ENCODE measurements at places on chromosomes 1 and 21.

GRCh38 chr1:180238675-180239074 is 8.6 kb downstream of the LHX4 start:
- DNase-seq, result no peak

DNA sequence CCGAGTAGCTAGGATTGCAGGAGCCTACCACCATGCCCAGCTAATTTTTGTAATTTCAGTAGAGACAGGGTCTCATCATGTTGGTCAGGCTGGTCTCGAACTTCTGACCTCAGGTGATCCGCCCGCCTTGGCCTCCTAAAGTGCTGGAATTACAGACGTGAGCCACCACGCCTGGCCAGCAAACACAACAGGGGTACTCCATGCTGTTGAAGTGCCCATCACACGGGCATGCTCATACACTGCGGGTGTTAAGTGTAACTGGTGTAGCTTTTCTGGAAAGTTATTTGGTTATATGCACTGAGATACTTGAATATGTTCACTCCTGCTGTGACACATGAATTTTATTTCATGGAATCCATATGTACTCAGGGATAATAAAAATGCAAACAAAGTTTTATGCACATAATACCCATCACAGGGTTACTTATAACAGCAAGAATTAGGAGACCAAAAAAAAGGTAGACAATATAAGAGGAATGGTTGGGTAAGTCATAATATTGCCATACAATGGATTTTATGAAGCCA is 9.2 kb downstream of the SRSF4 start:
- DNase-seq, result no peak

DNA sequence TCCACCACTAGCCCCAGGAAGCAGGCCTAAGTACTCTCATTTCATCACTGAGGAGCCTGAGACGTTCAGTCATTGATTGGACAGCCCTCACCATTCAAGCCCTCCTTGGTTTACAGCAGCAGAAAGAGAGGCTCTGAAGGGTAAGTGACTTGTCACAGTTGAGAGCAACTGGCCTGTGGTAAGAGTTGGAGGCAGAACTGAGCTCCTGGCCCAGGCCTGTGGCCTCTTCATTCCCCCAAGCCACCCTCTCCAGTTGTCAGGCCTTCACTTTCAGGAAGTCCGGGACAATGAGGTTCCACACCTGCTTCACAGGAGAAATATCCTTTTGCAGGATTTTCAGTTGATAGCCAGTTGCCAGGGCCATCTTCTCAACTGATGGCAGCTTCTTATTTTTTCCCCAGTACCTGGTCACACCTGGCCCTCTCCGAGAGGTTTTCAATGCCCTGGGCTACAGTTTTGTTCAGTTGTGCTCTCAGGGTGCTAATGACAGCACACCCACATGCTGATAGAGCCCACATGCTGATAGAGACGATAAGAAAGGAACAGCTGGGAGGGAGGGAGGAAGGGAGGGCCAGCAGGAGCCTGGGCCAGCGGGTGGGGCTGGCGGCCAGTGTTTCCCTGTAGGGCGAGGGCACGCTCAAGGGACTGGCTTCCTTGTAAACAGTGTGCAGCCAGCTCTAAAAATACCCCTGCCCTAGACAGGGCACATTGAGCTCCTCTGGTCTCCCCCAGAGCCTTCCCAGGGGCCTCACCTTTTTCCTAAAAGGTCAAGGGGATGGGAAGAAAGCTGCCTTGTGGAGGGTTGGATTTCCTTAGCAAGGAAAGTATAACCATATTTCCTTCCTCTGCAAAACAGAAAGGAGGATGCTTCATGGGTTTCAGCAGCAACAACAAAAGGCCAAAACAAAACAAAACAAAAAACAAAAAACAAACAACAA is 112.7 kb upstream of the JUN start:
- peak; percentile 83 for DNase-seq

- DNase-seq, result no peak
These were observed 16.7 kb upstream of the ZYG11A start for GRCh38 chr1:52825868-52826267.

GRCh38 chr1:98053471-98054366 is 132.9 kb upstream of the DPYD start:
- peak; percentile 52 for DNase-seq

DNA sequence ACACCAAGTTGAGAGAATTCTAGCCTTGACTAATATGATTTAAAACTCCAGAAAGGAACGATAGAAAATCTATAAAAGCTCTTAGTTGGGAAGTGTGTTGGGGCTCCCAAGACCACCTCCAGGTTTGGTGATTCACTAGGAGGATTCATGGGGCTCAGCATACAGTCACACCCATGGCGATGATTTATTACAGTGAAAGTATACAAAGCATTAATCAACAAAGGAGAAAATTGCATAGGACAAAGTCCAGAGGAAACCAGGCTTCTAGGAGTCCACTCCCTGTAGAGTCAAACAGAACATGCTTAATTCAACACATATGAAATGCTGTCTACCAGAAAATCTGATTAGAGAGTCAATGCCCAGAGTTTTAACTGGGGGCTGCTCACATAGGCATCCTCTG is 4.8 kb downstream of the CDCA8 start:
- no peak for DNase-seq

DNA sequence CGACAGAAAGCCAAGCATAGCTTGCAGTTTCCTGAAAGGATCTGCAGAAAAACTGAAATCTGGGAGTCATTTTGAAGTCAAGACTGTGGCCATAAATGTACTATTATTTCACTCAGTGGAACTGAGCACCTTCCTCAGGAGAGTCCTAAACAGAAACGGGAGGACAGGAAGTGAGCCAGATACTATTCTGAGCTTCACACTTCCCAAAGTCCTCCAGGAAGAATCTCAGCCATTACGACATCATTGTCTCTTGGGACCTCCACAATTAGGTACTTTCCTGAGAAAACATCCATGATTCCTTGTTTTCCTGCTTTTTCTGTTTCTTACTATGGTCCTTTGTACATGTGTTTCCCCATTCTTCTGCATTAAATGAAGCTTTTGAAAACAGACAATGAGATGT is 299.2 kb upstream of the USP25 start:
- DNase-seq, result no peak

GRCh38 chr1:151325646-151326429 is 1.4 kb downstream of the PI4KB start:
- DNase-seq, result no peak

GRCh38 chr1:85280636-85281035 is 4.2 kb upstream of the BCL10 start:
- DNase-seq, result no peak

GRCh38 chr1:58460469-58460868 is 86.1 kb downstream of the OMA1 start:
- DNase-seq, result peak; percentile 23

GRCh38 chr1:118291661-118292060 is 106.6 kb upstream of the SPAG17 start:
- no peak for DNase-seq

DNA sequence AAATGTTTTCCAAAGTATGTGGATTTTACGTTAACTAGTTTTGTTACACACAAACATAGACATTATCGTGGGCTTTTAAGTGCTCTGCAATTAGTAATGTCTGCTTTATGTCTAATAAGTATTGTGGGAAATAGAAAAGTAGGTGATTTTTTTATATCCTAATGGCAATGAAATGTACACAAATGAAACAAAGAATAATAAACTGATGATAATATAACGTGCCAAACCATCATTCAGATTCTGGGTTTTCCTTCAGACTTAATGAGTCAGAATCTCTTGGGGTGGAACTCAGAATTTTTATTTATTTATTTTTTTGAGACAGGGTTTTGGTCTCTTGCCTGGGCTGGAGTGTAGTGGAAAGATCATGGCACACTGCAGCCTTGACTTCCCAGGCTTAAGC is 2.0 kb downstream of the TMEM183A start:
- DNase-seq, result no peak

DNA sequence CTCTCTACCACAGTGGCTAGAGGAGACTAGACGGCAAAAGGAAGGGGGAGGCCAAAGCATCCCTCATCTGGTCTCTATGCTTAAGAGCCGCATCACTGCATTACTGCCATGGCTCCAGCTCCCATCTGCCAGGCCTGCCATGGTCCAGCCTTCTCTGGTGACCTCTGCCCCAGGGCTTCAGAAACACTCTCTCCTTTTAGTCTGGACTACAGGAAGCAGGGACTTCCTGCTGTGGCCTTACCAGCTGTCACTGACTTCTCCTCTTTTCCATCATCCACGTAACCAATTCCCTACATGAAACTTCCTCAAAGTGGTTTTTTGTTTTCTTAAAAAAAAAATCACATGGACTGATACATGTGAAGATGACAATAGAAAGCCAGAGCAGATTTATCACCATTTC is 323.1 kb upstream of the NFIA start:
- DNase-seq, result no peak

DNA sequence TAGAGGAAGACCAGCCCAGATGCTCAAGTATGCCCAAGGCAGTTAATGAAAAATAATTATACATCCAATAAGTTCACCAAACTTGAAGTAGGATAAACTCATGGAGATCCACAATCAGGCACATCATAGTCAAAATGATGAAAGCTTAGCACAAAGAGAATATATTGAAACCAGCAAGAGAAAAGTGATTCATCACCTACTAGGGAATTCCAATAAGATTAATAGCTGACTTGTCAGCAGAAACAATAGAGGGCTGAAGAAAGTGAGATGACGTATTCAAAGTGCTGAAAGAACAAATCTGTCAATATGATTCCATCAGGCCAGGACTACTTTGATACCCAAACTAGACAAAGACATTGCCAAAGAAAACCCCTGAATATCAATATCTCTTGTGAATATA is 251.7 kb upstream of the BEND5 start:
- no peak for DNase-seq

- no peak for DNase-seq
These were observed 14.0 kb upstream of the MIXL1 start for GRCh38 chr1:226209307-226210059.

DNA sequence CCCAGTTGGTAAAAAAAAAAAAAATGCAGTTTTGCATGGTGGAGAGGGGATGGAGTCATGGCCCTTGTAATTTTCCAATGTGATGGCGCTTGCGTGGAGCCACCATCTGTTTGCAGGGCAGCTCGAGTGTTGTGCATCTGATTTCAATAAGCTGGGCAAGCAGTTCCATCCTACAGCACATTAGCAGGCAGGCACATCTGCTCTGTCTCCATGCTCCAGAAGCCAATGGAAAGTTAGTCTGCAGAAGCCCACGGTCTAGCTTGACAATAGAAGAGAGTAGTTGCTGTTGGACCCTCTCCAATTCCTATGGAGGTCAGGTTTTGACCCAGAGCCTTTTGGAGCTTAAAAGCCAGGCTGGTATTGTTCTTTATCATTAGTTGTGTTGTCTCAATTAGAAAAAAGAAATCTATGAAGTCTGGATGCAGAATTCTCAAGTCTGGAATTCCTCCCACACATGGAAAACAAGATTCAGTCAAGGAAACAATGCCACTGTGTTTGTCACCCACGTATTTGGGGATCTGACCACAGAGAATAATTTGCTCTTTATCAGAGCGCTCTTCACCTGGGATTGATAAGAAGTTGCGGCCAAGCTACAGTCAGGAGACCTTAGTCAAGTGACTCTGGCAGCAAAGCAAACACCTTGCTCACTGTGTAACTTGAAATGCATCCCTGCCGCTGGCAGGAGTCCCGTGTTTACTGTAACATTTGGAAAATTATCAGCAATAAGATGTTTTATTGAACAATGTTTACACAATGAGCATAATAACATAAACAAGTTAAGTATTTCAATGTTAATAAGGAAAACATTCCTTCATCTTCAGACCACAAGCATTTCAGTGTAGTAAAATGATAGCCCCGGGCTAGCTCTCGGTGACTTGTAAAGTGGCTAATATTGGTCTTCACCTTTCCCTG is 20.7 kb downstream of the NGF start:
- DNase-seq, result no peak

DNA sequence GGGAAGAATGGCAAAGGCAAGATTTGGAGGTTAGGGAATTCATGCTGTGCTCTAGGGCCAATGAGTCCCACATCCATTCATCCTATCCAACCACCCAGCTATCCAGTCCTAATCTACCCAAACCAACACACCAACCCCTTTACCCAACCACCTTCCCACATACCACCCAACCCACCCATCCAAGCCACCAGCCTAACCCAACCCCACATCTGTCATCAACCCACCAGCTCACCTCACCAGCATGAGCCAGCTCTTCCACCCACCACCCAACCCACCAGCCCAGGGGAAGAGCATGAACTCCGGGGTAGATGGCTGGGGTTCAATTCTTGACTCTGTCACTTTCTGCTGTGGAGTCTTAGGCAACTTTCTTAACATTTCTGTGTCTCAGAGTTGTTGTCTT is 35.9 kb upstream of the DISP3 start:
- DNase-seq, result no peak

- no peak for DNase-seq
These were observed 114.9 kb upstream of the VANGL1 start for GRCh38 chr1:115526900-115527299.

- no peak for DNase-seq
These were observed 1.4 kb downstream of the LRRC7 start for GRCh38 chr1:69569175-69569541.

- DNase-seq, result peak; percentile 53
These were observed 5.4 kb downstream of the EIF2D start for GRCh38 chr1:206606867-206607266.

GRCh38 chr21:36082237-36082664 is 12.4 kb downstream of the CBR1 start:
- DNase-seq, result no peak

- DNase-seq, result peak; percentile 98
These were observed at the start of gene TLR5 for GRCh38 chr1:223142795-223143536. TLR5 (minus strand) TSS chr1:223143248; CDS start chr1:223113031, 30,217 bp downstream.

DNA sequence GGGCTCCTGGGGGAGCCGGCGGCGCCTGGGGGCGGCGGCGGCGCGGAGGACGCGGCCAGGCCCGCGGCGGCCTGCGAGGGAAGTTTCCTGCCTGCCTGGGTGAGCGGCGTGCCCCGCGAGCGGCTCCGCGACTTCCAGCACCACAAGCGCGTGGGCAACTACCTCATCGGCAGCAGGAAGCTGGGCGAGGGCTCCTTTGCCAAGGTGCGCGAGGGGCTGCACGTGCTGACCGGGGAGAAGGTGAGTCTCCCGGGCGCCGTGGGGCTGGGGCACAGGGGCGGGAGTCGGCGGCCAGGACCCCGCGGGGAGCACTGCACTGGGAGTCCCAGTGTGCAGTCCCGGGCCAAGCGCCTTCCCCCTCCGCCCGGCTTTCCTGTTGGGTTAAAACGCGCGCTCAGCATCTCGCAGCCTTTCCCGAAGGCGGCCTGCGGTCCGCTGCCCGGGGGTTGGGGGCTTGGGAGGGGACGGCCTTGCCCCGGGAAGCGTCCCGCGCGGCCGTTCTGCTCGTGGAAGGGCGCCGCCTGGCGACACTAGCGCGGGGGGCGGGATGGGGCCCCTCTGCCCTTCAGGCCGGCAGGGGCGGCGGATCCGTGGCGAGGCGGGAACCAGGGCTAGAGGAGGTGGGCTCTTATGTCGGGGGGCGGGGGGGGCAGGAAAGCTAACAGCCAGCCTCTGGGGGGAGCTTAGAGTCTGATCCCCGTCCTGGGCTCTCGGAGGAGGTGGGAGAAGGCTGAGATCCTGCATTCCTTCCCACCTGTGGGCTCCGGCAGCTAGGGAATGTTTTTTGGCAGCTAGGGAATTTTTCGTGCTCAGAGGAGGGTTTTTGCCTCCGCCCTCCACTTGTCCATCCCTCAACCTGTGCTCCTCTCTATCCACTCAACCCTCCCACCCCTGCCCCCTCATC is 1.1 kb downstream of the HUNK start:
- peak; percentile 53 for DNase-seq

GRCh38 chr1:159581422-159581821 is 6.2 kb upstream of the APCS start:
- no peak for DNase-seq

Data from K562 (cell line).